HCT116 (cell line): ENCODE measurements at places on chromosomes 4 and X. TPM values are rescaled to one million over a fixed set of nuclear protein-coding genes. Genes with fewer than 3 reads are reported as not detected.

- H3K36me3 ChIP-seq: no peaks in the 10 kb centered on the region
- no peaks in the 10 kb centered on the region for H3K4me1 ChIP-seq
- H3K4me3 ChIP-seq: no peak overlapping the region
- H3K27ac ChIP-seq: no peak overlapping the region
- H3K27me3 ChIP-seq: no peaks in the 10 kb centered on the region
These were observed 86.7 kb upstream of the TECRL start for GRCh38 chr4:64495946-64496345.

DNA sequence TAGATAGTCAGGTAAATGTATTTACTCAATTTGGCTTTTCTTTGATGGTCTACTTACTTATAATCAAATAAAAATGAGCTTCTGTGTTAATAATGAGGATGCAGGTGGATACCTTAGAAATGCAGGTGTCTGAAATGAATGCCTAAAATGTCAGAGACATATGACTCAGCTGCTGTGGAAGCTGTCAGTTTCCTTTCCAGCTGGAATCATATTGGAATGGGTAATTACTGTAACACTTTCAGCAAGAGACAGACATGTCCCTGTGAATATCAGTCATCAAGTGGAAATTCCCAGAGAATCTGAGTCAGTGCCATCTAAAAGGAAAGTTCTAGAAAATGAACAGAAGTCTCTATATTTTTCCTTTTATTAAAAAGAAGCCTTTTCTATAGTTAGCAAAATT, 783.0 kb upstream of the AADAT start:
- H3K27ac ChIP-seq: no peak overlapping the region
- no peaks in the 10 kb centered on the region for H3K4me1 ChIP-seq
- DNase-seq: no peak
- no peak overlapping the region for H3K4me3 ChIP-seq
- no peaks in the 10 kb centered on the region for H3K27me3 ChIP-seq

GATA1 gene
- 0.34 TPM for total RNA-seq

DNA sequence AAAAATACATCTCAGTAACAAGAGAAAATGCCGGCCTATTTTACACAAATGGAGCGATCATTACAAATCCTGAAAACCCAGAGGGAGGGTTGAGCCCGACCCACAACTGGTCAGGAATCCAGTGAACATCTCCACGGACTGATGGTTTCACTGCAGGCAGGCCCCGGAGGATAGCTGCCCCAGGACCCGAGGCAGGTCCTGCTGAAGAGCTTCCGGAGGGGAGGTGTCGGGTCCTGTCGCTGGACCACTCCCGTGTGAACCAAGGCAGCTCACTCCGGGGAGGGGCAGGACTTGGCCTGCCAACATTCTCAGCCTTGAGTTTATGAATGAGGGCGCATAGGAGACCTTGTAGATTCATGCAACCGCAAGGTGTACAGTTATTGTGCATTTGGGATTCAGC, 4.8 kb upstream of the CRMP1 start:
- no peaks in the 10 kb centered on the region for H3K36me3 ChIP-seq
- no peak overlapping the region for H3K4me3 ChIP-seq
- no peak for DNase-seq
- H3K27ac ChIP-seq: no peak overlapping the region
- H3K4me1 ChIP-seq: no peaks in the 10 kb centered on the region
- H3K27me3 ChIP-seq: peaks cover 78% of the 10 kb centered on the region

DNA sequence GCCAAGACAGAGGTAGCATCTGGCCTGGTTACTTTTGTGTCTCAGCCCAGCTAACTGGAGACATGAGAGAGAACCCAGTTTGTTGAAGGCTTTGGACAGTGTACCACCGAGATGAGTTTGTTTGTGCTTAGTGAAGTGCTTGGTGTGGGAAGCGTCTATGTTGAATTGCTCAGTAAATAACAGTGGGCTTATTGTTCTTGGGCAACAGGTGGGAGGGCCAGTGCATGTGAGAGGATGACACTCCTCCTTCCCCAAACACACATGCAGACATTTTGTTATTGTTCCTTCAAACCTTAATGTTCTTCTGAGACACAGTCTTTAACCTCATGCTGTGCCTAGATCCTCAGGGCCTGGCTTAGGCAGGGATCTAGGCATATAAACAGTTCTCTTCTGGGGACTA, 39.7 kb downstream of the MSN start:
- H3K4me1 ChIP-seq: peaks cover 20% of the 10 kb centered on the region
- no peak overlapping the region for H3K4me3 ChIP-seq
- no peak for DNase-seq
- H3K27me3 ChIP-seq: no peaks in the 10 kb centered on the region
- H3K27ac ChIP-seq: no peak overlapping the region

DNA sequence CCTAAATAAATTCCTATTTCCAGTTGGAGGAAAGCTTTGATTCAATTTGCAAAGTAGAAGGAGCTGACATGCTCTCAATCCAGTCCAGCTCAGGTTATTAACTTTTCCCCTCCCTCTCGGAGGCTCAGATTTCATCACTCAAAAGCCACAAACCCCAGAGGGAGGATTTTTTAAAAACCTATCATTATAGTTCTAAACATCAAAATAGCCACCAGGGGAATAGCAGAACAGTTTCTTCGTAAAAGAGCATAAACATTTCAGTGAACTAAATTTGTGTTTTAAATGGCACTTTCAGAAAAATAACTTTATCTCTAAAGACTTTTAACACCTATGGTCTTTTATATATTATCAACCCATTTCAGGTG, 8.8 kb downstream of the GPRIN3 start:
- H3K4me1 ChIP-seq: no peaks in the 10 kb centered on the region; the same call in 1 of the 2 replicates
- DNase-seq: no peak
- H3K27ac ChIP-seq: no peak overlapping the region
- no peak overlapping the region for H3K4me3 ChIP-seq
- H3K27me3 ChIP-seq: no peaks in the 10 kb centered on the region

DNA sequence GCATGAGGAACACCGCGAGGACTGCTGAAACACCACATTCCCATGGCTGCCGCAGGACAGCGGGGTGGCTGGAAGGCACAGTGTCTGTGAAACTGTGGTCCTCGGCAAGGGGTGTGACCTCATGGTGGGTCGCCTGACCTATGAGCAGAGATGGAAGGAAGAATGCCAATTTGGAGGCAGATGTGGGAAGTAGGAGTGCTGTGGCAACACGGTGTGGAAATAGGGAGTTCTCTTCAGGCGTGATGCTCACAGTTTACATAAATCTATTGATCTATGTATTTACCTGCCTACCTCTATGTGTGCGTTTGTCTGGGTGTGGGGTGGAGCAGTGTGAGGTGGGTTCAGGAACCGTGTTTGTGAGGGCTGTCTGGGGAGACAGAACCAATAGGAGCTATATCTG, 62.3 kb upstream of the LSM6 start:
- H3K36me3 ChIP-seq: no peaks in the 10 kb centered on the region
- no peak overlapping the region for H3K4me3 ChIP-seq
- H3K27ac ChIP-seq: no peak overlapping the region

RBM10 gene
- total RNA-seq: 56.9 TPM

GRCh38 chrX:107429090-107429489, 20.4 kb upstream of the FRMPD3 start:
- no peak overlapping the region for H3K4me3 ChIP-seq
- no peaks in the 10 kb centered on the region for H3K27me3 ChIP-seq
- H3K4me1 ChIP-seq: no peaks in the 10 kb centered on the region

- peak overlapping the region; percentile 36 for H3K4me3 ChIP-seq
- peaks cover 35% of the 10 kb centered on the region for H3K4me1 ChIP-seq
- H3K27me3 ChIP-seq: no peaks in the 10 kb centered on the region
- DNase-seq: no peak
- H3K36me3 ChIP-seq: no peaks in the 10 kb centered on the region
These were observed 34.7 kb upstream of the NEUROG2 start for GRCh38 chr4:112550728-112551127.
